ENCODE measurements at places on chromosomes 12 and 14.

- DNase-seq, result no peak
Observed at GRCh38 chr12:125135906-125136305, 70.7 kb downstream of the AACS start.

- peak; percentile 88 for DNase-seq
Observed at GRCh38 chr12:55707841-55708694, at the start of gene ITGA7. Gene ITGA7, minus strand, starts transcription at chr12:55707904. Its CDS starts 222 bp downstream, at chr12:55707682.

DNA sequence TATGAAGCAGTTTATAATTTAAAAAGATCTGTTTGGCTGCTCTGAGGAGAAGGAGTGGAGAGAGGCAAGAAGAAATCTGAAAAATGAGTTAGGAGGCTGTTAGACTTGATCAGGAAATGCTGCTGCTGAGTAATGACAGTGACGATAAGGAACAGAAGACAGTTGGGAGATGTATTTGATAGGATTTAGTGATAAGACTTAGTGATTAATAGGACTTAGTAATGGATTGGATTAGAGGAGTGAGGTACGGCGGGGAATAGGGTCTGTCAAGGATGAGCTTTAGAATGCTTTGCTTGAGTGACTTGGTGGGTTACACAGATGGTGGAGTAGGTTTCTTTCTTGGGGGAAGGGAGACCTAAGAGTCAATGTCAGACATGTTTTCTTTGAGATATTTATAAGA, 31.7 kb downstream of the UNC79 start:
- DNase-seq, result no peak

GRCh38 chr14:44309331-44309730, 197.8 kb downstream of the FSCB start:
- no peak for DNase-seq

- DNase-seq, result peak; percentile 73
Observed at GRCh38 chr14:73825551-73826188, 26.0 kb upstream of the PTGR2 start.

GRCh38 chr12:65269603-65270002, 8.9 kb upstream of the MSRB3 start:
- no peak for DNase-seq

DNA sequence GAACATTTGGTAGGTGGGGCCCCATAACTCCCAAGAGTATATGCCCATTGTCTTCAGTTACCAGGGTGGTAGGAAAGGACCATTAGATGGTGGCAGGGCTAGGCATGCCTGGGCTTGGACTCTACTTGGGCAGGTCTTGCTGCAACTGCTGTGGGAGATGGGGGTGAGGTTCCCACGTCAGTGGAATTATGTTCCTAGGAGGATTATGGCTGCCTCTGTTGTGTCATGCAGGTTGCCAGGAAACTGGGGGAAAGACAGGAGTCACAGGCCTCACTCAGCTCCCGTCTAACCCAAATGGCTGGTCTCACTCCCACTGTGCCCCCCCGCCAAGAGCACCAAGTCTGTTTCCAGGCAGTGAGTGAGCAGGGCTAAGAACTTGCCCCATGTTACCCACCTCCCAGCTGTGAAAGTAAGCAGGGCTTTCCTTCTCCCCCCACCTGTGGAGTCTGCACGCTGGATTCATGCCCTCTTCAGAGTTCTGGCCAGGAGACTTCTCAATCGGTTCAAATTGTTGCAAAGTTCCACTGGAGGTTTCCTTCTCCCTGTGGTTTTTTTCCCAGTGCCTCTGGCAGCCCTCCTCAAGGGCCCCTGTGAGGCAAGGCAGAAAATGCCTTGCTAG, 337.5 kb downstream of the CCDC91 start:
- no peak for DNase-seq

GRCh38 chr12:105741786-105742566, 396.8 kb downstream of the NUAK1 start:
- DNase-seq, result peak; percentile 31

DNA sequence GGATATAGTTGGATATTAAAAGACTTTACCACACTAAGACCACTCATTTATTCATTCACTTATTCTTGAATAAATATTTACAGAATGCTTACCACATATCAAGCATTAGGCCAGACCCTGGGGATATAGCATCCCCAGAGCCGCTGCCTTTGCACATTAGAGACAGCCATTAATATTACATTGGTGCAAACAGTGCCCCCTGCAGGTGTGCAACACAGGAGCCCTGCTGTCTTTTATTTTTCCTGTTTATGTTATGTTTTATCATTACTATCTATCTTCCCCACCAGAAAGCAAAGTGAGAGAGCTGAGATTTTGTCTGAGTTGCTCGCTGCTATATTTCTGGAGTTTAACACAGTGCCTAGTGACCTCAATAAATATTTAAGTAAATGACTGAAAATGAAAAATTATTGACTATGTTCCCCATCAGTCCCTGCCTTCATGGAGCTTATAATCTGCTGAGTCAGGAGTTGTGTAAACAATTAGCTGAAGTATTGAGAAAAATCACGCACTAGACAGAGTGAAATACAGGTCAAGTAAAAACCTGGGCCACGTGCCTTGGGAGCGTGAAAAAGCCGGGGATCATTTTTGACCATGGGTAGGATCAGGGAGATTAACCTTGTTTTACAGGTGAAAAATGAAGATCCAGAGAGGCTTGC, 301.6 kb downstream of the PCNX1 start:
- no peak for DNase-seq

DNA sequence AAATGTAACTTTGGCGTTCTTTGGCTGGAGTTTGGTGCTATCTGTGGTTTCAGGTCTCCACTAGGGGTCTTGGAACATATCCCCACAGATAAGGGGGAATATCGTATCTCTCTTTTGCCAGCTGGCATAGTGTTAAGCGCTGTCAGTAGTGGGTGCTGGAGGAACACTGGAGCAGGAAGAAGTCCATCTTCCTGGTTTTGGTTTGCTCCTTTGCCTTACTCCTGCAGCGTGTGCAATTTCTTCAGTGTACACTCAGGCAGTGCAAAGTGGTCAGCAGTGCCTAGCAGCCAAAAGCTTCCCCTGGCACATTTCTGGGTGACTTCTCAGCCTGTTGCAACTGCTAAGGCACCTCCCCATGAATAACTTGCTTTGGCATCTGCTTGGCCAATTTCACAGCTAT, 11.7 kb upstream of the RIPK3 start:
- DNase-seq, result peak; percentile 22

DNA sequence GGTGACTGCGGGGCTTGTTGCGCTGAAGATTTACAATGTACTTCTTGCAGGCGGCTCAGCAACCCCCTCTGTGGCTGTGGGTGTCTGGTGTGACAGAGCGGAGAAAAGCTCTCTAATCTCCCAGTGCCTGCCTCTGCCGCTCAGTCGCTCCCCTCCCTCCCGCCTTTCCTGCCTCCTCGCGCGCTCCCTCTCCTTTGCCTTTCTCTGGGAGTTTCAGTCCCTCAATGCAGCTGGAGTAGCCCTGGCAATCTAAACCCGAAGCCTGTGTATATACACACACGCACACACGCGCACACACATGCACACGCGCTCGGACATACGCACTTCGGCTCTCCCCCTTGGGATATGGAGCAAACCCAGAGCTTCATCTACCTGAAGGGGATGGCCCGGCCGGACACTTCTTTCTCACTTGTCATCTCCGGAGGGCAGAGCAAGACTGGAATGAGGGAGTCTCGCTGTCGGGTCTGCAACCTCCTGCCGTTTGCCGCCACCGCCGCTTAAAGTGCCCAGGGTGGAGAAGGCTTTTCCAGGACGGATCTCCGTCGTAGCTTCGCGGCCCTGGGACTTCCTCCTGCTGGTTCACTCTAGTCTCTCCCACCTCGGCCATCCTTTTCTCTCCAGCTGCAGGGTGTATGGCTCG, 599 bp upstream of the TRHDE start:
- DNase-seq, result peak; percentile 68

- DNase-seq, result no peak
Observed at GRCh38 chr12:129200576-129200975, 347.3 kb downstream of the GLT1D1 start.

DNA sequence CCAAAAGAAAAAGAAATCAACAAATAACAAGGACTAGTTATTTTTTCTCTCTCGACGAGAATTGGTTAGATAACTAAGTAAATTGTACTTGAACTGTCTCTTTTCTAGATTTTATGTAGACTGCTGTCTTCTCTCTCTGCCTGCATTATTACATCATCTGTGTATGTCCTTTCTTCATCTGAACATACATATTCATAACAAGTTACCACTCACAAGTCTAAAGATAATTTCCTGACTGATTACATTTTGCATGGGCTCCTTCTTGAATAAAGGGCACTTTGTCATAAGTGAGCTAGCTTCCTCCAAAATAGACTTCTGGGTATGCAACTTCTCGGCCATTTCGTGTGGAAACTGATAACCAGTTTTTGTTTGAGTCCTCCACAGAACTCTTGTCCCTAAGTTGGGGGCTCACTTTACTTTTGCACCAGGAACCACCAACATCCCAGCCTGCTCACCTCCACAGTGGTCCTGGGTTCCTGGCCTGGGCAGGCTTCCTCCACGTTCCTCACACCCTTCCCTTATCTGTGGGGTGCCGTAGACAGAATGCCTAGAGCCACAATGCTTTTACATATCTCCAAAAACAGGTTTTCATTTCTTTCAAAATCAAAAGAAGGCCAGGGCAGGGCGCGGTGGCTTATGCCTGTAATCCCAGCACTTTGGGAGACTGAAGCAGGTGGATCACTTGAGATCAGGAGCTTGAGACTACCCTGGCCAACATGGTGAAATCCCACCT, 6.2 kb upstream of the DDX47 start:
- peak; percentile 23 for DNase-seq

DNA sequence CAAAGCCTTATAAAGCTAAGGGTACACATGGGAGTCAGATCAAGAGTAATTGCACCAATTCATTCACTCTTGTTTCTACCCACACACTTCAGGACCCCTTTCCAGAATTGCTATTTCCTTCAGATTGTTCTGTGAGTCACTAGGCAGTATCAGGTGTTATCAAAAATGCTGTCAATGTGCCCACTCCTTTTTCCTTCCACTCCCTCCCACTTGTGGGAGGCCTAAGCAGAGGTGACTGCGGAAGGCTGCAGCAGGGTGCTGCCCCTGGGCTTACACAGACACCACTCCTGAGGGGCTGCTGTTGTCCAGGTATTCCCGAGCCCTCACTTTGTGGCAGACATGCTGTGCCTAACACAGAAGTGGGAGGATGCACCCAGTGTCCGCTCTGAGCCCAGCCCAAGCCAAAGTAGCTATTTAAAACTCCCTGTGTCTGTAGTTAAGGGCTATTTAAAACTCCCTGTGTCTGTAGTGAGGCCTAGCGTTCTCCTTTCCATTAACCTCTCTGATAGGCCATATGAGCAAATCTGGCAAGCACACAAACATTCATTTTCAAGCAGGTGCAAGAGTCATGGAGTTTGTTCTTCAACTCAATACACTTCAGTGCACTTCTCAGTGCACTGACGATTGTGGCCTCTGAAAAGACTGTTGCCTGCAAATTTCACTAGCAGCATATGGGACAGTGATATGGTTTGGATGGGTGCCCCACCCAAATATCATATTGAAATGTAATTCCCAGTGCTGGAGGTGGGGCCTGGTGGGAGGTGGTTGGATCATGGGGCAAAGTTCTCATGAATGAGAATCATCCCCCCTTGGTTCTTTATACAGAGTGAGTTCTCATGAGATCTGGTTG, 117.8 kb downstream of the PHLDA1 start:
- no peak for DNase-seq

- DNase-seq, result no peak
Observed at GRCh38 chr12:39592295-39592694, 27.3 kb downstream of the ABCD2 start.

GRCh38 chr12:6606331-6607131, 648 bp downstream of the CHD4 start:
- DNase-seq, result peak; percentile 42

- no peak for DNase-seq
Observed at GRCh38 chr12:110345176-110345661, 58.3 kb downstream of the ANAPC7 start.

GRCh38 chr12:90042920-90043641, 334.4 kb upstream of the ATP2B1 start:
- no peak for DNase-seq

DNA sequence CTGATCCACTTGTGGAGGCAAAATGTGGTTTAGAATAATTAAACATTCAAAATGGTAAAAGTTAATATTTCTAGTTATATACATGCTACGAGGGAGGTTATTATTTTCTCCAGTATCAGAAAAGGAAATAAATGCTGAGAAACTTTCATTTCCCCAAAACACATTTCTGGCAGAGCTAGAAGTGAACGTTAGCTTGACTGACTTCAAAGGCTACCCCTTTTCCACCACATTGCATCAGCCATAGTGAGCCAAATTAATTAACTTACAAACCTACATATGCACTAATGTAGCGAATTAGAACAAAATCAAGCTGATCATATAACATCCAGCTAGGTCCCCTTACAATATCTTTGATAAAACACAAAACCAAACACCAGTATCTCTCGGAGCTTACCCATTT, 49.3 kb upstream of the RERGL start:
- DNase-seq, result no peak

DNA sequence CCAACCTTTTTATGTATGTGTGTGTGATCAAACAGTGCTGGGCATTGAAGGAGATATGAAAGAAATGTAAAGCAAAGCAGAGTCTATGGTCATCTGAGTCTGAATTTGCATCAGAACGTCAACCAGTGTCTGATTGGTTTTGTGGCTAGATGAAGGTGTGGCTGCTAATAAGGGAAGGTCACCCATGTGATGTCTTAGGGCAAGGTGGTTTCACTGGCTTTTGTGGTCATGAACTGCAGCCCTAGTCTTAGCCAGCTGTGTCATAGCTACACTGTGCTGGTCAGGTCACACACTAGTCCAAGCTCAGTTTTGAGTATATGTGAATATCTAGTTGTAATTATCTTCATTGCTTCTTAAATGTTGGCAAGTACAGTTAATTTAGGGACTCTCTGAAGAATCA, 105.8 kb downstream of the TGFB3 start:
- no peak for DNase-seq

- peak; percentile 59 for DNase-seq
Observed at GRCh38 chr12:12267742-12268200, 927 bp upstream of the LRP6 start.

GRCh38 chr12:83059107-83059506, 372.4 kb downstream of the TMTC2 start:
- no peak for DNase-seq

GRCh38 chr14:76309572-76310162, 66.3 kb upstream of the ESRRB start:
- DNase-seq, result no peak

- peak; percentile 50 for DNase-seq
Observed at GRCh38 chr12:72272731-72273498, 745 bp downstream of the TRHDE start.

- DNase-seq, result no peak
Observed at GRCh38 chr12:57226588-57227314, 2.8 kb upstream of the SHMT2 start.

GRCh38 chr12:19894803-19895202, 455.5 kb downstream of the AEBP2 start:
- DNase-seq, result no peak

GRCh38 chr12:32448586-32448985, 49.2 kb downstream of the FGD4 start:
- DNase-seq, result no peak
